Urinary bladder (tissue), 4 donors: ENCODE measurements at places on chromosomes 3 and 15. TPM values are rescaled to one million over a fixed set of nuclear protein-coding genes. Genes with fewer than 3 reads are reported as not detected.

LARP6 gene
- 6.9 TPM for total RNA-seq

SAXO2 gene
- total RNA-seq, result 4.7 TPM

MYZAP gene
- total RNA-seq, result 19.2 TPM

CRBN gene
- 154 TPM for total RNA-seq

DNAH12 gene
- 0.37 TPM for total RNA-seq

UPK1B gene
- total RNA-seq, result 141 TPM

TGM5 gene
- 0.26 TPM for total RNA-seq

THSD4 gene
- total RNA-seq, result 75.1 TPM

IGDCC3 gene
- total RNA-seq, result 1.4 TPM

GCSAM gene
- total RNA-seq, result 1.7 TPM

PLS1 gene
- 29.8 TPM for total RNA-seq

PLIN1 gene
- 3.6 TPM for total RNA-seq

AP3B2 gene
- 2.0 TPM for total RNA-seq

TOMM70 gene
- 96.6 TPM for total RNA-seq

GOLGA6L1 gene
- not detected for total RNA-seq

DISP2 gene
- 0.63 TPM for total RNA-seq

PLSCR2 gene
- 0.85 TPM for total RNA-seq

CP gene
- total RNA-seq, result 1.9 TPM

USP3 gene
- total RNA-seq, result 77.4 TPM

ARGFX gene
- total RNA-seq, result not detected

ACAD9 gene
- 33.1 TPM for total RNA-seq

CSPG5 gene
- 2.9 TPM for total RNA-seq

LAMB2 gene
- total RNA-seq, result 429 TPM

ERICH6 gene
- 0.21 TPM for total RNA-seq

NANOGP8 gene
- total RNA-seq, result 0.53 TPM

RNU5B-1 gene
- total RNA-seq, result under 0.01 TPM

GATA2 gene
- total RNA-seq, result 19.2 TPM

KBTBD13 gene
- total RNA-seq, result 0.32 TPM

CACNA2D2 gene
- total RNA-seq, result 1.4 TPM

FEZF2 gene
- not detected for total RNA-seq

CPNE9 gene
- total RNA-seq, result not detected

CCDC39 gene
- not detected for total RNA-seq

GP5 gene
- 0.90 TPM for total RNA-seq

LEKR1 gene
- total RNA-seq, result 2.7 TPM

GADL1 gene
- 2.3 TPM for total RNA-seq

IQCF5 gene
- total RNA-seq, result not detected
